ENCODE measurements at places on chromosomes 12 and 14. TPM values are rescaled to one million over a fixed set of nuclear protein-coding genes. Genes with fewer than 3 reads are reported as not detected.

Gene IRAK3
- 0.29 TPM for total RNA-seq

Gene HELB
- 10.7 TPM for total RNA-seq

Gene GOLGA3
- total RNA-seq = 34.9 TPM

Gene NRDE2
- total RNA-seq = 18.1 TPM

Gene GPX2
- total RNA-seq = 0.79 TPM

Gene ERH
- total RNA-seq = 428 TPM

Gene GCH1
- 7.7 TPM for total RNA-seq

Gene TAS2R31
- total RNA-seq = 2.3 TPM

Gene TM7SF3
- 74.9 TPM for total RNA-seq

Gene VWF
- total RNA-seq = 0.35 TPM

Gene WSCD2
- 0.92 TPM for total RNA-seq

Gene ERC1
- 48.0 TPM for total RNA-seq

Gene PAPOLA
- total RNA-seq = 184 TPM

Gene VTI1B
- total RNA-seq = 118 TPM

GRCh38 chr12:29082522-29082921, 66.6 kb upstream of the FAR2 start:
- peaks cover under 1% of the 10 kb centered on the region for H3K36me3 ChIP-seq
- H3K27me3 ChIP-seq = no peaks in the 10 kb centered on the region
- no peak for DNase-seq
- no peaks in the 10 kb centered on the region for H3K4me1 ChIP-seq

DNA sequence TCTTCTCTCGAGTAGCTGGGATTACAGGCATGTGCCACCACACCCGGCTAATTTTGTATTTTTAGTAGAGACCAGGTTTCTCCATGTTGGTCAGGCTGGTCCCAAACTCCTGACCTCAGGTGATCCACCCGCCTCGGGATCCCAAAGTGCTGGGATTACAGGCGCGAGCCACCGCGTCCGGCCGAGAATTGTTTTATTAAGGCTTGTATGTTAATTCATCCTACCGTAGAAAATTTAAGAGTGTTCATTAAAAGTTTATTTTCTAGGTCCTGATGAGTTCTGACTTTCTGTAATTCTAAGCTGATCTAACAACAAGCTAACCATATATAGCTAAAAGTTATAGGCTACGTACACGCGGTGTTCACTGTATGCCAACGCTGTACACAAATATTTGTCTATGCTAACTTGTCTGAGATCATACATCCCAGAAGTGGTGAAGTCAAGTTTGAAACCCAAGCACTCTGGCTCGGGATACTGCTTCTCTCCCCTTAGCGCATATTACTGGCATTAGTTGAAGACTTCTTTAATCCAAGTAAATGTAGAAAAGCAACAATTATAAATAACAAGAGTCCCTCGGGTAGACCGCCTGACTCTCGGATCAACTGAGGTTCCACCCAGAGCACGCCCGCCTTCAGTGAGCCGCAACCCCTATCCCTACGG, 570 bp upstream of the MRPS35 start:
- no peaks in the 10 kb centered on the region for H3K4me1 ChIP-seq
- H3K4me3 ChIP-seq = peak overlapping the region; percentile 93
- DNase-seq = no peak
- H3K36me3 ChIP-seq = peaks cover 7% of the 10 kb centered on the region

GRCh38 chr12:102426599-102427542, 53.5 kb downstream of the IGF1 start:
- DNase-seq = no peak
- no peak overlapping the region for H3K27ac ChIP-seq
- no peak overlapping the region for H3K4me3 ChIP-seq

GRCh38 chr12:126384026-126384564, 1318.9 kb downstream of the AACS start:
- no peak overlapping the region for H3K27ac ChIP-seq
- no peak overlapping the region for H3K4me3 ChIP-seq
- peaks cover 9% of the 10 kb centered on the region for H3K36me3 ChIP-seq
- peaks cover 4% of the 10 kb centered on the region for H3K4me1 ChIP-seq
- DNase-seq = no peak

DNA sequence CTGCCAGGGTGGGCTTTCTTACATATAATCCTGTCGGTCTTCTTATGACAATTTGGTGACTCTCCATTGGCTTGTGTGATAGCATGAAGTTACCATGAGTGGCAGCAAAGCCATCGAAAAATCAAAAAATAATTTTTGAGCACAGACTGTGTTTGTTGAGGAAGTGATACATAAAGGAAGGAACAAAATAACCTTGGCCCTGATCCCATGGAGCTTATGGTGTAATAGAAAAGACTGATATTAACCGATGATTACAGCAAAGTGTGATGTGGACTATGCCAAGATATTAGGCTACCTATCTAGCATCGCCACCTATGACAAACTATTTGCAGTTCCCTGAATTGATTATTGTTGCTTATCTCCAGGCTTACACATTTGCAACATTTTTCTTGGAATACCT, 383.2 kb downstream of the AEBP2 start:
- no peaks in the 10 kb centered on the region for H3K4me1 ChIP-seq
- H3K27me3 ChIP-seq = no peaks in the 10 kb centered on the region
- no peak overlapping the region for H3K4me3 ChIP-seq
- H3K27ac ChIP-seq = no peak overlapping the region
- no peak for DNase-seq

- H3K36me3 ChIP-seq = peaks cover 2% of the 10 kb centered on the region
- DNase-seq = peak; percentile 27
- peak overlapping the region; percentile 31 for H3K27ac ChIP-seq
- H3K4me1 ChIP-seq = peaks cover 18% of the 10 kb centered on the region
These were observed 20.5 kb downstream of the ZDHHC22 start for GRCh38 chr14:77120771-77121743.

DNA sequence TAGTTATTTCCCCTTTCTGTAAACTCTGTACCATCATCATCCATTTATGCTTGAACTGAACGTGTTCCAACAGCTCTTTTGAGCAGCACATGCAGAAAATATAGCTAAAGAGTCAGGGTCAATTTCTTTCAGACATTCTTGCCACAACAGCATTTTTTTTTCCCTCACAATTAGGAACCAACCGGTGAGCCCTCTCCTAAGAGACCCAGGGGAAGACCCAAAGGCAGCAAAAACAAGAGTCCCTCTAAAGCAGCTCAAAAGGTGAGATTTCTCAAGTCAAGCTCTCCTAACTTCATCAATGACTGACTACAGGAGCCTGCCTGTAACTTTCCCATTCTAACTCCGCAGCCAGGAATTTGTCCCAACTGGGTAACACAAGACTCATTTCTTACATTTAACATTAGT, 3.5 kb downstream of the HMGA2 start:
- no peak overlapping the region for H3K27ac ChIP-seq
- no peak for DNase-seq
- no peaks in the 10 kb centered on the region for H3K27me3 ChIP-seq
- peaks cover 24% of the 10 kb centered on the region for H3K36me3 ChIP-seq
- no peaks in the 10 kb centered on the region for H3K4me1 ChIP-seq

- peaks cover 3% of the 10 kb centered on the region for H3K4me1 ChIP-seq
- H3K27me3 ChIP-seq = no peaks in the 10 kb centered on the region
- peak overlapping the region; percentile 89 for H3K4me3 ChIP-seq
- no peak overlapping the region for H3K27ac ChIP-seq
- peak; percentile 68 for DNase-seq
These were observed 5.8 kb downstream of the KMT5A start for GRCh38 chr12:123389560-123390351.

DNA sequence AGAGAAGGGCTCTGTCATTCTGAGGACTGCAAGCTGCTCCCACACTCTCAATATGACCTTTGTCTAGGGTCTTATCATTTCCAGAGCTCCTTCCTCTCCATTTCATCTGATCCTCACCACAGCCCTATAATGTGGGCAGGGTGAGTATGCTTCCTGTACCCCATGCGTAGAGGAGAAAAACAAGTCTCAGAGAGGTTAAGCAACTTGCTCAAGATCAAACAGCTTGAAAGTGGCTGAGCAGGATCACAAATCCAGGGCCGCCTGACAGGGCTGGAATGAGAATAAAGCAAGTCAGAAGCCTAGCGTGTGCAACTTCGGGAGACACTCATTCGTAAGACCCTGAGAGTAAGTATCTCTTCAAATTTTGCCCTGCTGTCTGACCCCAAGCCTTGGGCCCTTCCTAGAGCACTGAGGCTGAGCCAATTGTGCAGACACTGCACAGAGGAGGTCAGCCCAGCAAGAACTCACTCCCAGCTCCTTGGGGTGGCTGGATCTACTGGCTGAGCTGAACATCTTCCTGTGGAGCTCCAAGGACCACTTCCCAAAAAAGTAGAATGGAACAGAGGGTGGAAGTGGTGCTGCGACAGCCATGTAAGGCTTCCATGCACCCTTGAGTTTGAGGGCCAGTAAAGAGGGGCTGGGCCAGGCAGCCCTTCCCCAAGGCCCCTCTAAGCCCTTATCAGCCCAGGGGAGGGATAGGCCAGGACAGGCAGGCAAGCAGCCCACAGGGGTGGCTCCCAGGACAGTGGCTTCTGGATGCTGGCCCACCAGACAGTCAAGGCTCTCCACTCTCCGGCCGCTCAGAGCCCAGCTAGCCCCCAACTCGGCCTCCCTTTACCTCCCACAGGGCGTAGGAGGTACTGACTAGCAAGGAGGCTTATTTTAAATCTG, 10.5 kb downstream of the ZFP36L1 start:
- H3K36me3 ChIP-seq = peaks cover 2% of the 10 kb centered on the region
- H3K4me1 ChIP-seq = no peaks in the 10 kb centered on the region
- no peak overlapping the region for H3K4me3 ChIP-seq
- H3K27me3 ChIP-seq = no peaks in the 10 kb centered on the region

- no peak overlapping the region for H3K27ac ChIP-seq
- peaks cover 2% of the 10 kb centered on the region for H3K27me3 ChIP-seq
- peak overlapping the region; percentile 94 for H3K4me3 ChIP-seq
- peak; percentile 61 for DNase-seq
These were observed 414 bp downstream of the UNC79 start for GRCh38 chr14:93431036-93431670.

DNA sequence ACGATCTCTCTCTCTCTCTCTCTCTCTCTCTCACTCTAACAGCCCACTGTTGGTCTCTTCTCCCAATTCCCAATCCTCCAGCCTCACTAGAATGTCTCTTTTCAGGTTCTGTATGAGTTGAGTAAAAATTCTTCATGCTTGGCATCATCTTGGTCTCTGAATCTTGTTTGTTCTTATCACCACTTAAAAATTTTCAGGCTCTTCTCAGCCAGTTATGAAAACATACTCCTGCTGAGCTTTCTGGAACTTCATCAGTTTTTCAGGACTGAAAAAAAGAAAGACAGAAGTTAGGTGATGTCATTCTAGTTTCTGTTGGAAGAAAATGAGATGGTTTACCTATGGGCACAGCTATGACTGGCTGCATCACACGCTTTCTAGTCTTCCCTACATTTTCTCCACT, 11.5 kb upstream of the IL22 start:
- no peaks in the 10 kb centered on the region for H3K36me3 ChIP-seq
- no peak for DNase-seq
- no peaks in the 10 kb centered on the region for H3K27me3 ChIP-seq
- H3K4me1 ChIP-seq = no peaks in the 10 kb centered on the region

- no peaks in the 10 kb centered on the region for H3K27me3 ChIP-seq
- no peaks in the 10 kb centered on the region for H3K4me1 ChIP-seq
- H3K4me3 ChIP-seq = no peak overlapping the region
- H3K36me3 ChIP-seq = no peaks in the 10 kb centered on the region
These were observed 113.7 kb downstream of the SLC25A47 start for GRCh38 chr14:100436745-100437406.

DNA sequence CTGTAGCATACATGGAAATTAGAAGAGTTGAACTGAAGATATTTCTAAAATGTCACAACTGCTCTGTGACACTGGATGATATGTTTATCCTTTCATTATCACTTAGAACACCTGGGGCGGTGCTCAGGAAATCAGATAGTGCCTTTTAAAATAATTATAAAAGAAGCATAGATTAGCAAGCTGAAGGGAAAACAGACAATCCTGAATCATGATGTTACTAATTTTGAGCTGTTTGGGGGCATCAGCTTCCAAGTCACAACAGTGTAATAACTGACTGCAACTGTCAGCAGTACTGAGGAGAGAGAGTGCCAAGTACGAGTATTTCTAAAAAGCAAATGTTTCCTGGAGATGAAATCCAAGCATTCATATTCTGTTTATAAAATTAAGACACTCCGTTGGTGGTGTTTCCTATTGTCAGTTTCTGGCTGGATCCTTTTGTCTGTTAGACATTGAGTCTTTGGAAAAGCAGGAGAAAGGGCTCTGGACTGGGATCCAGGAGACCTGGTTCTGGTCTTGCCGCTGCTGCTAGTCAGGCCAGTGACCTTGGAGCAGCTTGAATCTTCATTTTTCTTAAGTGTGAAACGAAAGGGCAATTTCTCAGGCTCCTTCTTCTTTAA, 380.1 kb downstream of the EGLN3 start:
- H3K27ac ChIP-seq = no peak overlapping the region
- H3K36me3 ChIP-seq = no peaks in the 10 kb centered on the region
- H3K4me3 ChIP-seq = no peak overlapping the region
- DNase-seq = no peak
- no peaks in the 10 kb centered on the region for H3K27me3 ChIP-seq

- H3K4me3 ChIP-seq = no peak overlapping the region
- no peaks in the 10 kb centered on the region for H3K4me1 ChIP-seq
- no peaks in the 10 kb centered on the region for H3K27me3 ChIP-seq
These were observed 73.5 kb downstream of the ARF6 start for GRCh38 chr14:49966304-49966809.

DNA sequence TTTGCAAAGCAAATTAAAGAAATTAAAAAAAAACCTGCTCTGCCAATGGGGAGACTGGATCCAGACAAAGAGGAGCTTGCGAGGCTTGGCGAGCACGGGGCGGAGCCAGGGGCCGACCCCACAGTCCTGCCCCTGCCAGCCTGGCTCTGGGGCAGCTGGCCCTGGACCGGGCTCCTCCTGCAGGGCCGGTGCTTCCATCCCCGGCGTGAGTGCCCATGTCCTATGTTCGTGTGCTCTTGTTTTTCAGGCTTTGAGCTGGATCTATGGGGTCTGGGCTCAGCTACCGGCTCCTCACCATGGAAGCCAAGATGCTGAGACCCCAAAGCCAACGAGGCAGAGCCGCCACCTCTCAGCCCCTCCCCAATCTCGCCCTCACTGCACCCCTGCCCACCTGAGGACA, 176.8 kb downstream of the KIF26A start:
- H3K27me3 ChIP-seq = no peaks in the 10 kb centered on the region
- peak; percentile 12 for DNase-seq
- H3K4me3 ChIP-seq = no peak overlapping the region
- 0 out of 2 replicates have a peak, but pooled peaks cover 2% of the 10 kb centered on the region for H3K36me3 ChIP-seq
- H3K4me1 ChIP-seq = no peaks in the 10 kb centered on the region
- no peak overlapping the region for H3K27ac ChIP-seq

DNA sequence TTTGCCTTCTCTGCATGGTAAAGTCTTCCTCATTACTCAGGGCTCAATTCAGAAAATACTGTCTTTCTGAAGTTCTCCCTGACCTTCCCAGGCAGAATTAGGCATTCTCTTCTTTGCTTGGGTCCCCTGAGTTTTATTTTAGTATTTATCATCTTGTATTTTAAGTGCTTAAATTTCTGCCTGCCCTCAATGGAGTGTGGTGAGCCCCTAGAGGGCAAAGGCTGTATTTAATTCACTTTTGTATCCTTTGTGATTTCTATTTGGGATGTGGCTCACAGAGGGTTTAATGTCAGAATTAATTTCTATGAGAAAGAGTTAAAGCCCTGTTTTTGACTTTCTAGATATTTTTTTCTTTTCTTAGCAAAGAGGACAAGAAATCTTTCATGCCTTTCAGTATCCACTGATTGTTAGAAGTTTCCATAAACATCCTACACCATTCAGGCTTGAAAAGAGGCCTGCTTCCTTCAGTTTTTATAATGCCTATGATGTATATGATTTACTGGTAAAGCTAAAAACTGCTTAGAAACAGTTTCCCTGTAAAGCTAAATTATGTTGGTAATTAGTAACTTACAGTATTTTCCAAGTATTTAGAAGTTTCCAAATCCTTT, 55.6 kb upstream of the PTPRB start:
- H3K27ac ChIP-seq = no peak overlapping the region
- no peak for DNase-seq
- no peaks in the 10 kb centered on the region for H3K27me3 ChIP-seq
- H3K4me3 ChIP-seq = no peak overlapping the region

Measured in H9 (cell line).